ENCODE measurements at places on chromosomes 5 and 9.

DNA sequence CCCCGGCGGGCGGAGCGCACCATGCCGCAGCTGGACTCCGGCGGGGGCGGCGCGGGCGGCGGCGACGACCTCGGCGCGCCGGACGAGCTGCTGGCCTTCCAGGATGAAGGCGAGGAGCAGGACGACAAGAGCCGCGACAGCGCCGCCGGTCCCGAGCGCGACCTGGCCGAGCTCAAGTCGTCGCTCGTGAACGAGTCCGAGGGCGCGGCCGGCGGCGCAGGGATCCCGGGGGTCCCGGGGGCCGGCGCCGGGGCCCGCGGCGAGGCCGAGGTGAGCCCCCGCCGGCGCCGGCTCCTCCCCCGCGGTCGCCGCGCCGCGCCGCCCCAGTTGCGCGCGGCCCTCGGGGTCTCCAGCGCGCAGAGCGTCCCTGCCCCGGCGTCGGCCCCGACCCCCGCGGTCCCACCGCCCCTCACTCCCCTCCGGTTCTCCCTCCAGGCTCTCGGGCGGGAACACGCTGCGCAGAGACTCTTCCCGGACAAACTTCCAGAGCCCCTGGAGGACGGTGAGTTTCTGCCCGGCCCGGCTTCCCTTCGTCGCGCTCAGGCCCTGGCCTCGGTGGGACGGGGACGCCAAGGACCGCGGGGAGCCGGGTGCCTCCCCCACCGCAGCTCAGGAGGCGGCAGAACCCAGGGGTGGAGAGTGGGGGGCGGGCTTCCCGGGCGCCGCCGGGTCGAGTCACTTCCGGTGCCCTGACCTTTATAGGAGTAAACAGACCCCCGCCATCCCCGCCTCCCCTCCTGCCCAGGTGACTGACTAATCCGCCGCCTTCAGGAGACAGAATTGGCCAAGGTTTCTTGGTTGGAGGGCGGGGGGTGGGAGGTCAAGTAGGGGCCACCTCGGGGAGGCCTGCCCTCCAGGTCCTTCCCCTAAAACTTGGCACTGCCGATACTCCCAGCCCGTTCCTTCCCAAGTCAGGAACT, 665 bp downstream of the TCF7 start:
- no peak for DNase-seq

- DNase-seq, result no peak
These were observed 289.2 kb downstream of the ZSWIM6 start for GRCh38 chr5:61621202-61621650.

DNA sequence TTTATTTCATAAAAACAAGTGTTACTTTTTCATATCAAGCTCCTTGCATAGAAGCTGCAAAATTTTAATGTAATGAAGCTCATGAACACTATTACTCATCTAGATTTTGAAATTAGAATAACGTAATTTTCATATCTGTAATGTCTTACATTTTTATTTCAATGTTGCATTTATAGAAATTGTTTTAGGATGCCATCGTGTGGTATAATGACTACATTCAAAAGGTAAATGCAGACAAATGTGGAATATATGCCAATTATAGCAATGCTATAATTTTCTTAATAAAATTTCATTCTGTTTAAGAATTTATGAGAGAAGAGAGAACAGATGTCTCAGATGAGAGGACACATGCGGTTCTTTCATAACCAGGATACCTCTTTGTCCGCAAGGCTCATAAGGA, 230.2 kb downstream of the TMEM232 start:
- DNase-seq, result no peak

DNA sequence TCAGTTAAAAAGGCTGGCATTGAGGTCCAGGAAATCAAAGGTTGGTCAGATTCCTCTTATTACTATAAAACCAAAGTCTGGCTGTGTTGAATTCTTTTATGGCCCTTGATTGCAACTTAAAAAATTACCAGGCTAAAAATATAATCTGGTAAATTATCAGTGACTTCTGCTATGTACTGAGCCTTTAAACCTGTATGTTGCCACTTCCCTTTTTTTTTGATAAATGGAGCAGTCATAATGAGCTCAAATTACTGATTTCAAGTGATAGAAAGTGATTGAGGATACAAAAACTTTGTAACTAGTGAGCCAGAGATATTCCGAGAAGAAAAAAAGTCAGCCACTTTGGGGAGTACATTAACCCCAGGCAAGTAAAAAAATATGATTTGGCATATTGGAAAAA, 100.1 kb downstream of the GIN1 start:
- peak; percentile 39 for DNase-seq

GRCh38 chr5:112643339-112643971, 94.2 kb upstream of the APC start:
- no peak for DNase-seq

GRCh38 chr5:128596071-128596470, 58.0 kb upstream of the FBN2 start:
- DNase-seq, result no peak

DNA sequence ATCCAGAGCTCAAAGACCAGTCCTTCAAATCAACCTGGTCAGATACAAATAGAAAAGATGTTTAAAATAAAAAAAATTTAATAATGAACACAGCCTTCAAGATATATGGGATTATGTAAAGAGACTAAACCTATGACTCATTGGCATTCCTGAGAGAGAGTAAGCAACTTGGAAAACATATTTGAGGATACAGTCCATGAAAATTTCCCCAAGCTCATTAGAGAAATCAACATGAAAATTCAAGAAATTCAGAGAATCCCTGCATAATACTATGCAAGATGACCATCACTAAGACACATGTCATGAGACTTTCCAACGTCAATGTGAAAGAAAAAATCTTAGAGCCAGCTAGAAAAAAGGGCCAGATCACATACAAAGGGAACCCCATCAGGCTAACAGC, 512.9 kb upstream of the PTGER4 start:
- no peak for DNase-seq

DNA sequence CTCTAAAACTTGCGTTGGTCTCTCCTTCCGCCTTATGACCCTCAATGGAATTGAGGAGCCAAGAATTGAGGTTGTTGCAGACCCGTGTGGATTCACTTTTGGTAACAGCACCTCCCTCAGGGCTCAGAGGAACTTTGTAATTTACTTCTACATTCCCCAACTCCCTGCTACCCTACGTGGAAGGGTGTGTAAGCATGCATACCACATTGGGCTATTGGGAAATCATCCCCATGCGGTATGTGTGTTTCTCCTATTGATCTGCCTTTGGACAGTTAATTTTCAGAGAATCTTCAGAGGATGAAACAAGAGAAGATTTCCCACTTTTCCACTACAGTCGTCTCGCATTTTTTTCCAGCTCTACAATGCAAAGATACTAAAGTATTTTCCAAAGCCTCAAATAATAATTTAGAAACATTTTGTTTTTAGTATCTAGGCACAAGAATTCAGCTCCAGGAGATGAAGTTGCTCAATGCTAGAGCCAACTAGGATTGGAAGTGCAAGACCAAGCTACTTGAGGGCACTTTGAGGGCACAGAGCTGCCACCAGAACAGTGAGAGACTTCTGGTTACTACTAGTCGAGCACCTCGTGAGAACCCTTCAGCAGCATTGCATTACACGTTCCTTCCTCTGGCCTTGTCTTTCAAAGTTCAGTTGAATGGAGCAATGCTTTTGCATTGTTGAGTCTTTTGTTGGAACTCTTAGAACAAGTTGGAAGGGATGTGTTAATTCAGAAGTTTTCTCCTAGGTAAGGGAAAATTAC, 3.4 kb downstream of the C1QTNF3 start:
- DNase-seq, result no peak

DNA sequence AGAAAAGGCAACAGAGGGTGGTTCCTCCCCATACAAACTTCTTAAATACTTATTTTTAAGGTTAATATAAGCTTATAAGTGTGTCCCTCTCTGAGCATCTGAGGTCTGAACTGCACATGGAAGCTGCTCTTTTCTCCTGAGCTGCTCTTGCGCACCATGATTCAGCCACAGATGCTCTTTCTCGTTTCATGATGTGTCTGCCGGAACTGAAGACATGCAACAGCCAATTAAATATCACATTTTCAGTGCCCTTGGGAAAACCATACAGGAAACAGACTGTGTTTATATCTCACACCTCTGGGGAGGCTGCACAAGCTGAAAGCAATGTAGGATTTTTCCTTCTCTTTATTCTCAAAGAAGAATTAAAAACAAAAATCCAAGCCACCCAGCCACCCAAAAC, 96.8 kb upstream of the NREP start:
- DNase-seq, result no peak

DNA sequence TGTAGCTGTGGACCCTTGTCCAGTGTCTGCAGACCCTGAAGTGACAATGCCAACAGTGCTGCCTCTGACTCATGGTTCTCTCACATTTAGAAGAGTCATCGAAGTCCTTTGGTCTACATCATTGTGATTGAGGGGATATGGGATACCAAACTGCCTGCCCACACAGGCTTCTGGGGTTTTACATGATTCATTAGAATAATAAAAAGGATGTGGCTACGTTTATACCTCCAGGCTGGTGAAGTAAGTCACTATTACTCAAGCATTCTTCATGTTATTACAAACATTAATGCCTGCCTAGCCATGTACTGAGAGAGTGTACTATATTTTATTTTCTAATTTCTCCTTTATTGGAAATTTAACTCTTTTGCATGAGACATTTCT, 365.7 kb downstream of the SPATA31D1 start:
- no peak for DNase-seq

DNA sequence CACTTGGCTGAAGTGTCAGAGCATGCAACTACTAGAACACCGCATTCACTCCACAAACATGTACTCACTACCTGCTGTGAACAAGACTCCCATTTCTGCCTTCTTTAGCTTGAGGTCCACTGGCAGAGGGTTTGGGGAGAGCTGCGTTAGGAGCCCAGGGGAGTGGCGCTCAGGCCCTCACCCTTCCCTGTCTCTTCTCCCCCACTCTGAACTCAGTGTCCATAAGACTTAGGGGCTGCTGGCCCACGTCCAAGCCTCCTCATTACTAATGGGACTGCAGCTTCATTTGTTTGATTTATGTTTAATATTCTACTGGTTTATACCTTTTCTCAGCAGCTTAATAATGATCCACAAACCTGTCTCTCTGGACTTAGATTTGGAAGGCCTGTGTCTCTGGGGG, 70.9 kb downstream of the HSPA4 start:
- no peak for DNase-seq

DNA sequence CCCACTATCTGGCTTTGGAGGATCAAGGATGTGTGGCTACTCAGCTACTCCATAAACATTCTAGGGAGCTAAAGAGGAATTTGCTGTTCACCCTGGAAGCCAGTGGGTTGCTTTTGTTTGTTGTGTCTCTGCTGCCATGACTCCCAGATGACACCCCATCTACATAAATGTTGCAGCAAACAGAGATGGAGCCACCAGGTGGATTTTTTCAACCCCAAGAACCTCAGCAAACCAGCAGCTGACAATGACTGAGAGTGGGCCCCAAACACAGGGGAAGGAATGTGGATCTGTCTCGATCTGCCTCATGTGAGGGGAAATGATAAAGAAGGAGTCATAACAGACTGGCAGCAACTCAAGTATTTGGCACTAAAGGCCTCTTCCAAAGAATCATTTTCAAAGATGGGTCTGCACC, 132.7 kb upstream of the TNC start:
- no peak for DNase-seq

DNA sequence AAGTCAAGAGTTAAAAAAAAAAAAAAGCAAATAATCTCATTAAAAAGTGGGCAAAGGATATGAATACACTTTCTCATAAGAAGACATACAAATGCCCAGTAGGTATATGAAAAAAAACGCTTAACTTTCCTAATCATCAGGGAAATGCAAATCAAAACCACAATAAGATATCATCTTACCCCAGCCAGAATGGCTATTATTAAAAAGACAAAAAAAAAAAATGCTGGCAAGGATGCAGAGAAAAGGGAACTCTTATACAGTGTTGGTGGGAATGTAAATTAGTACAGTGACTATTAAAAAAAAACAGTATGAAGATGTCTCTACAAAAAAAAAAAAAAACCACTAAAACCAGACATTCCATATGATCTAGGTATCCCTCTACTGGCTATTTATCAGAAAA, 79.4 kb downstream of the LPAR1 start:
- peak; percentile 9 for DNase-seq

GRCh38 chr5:138636398-138636944, 61.3 kb upstream of the HSPA9 start:
- no peak for DNase-seq

DNA sequence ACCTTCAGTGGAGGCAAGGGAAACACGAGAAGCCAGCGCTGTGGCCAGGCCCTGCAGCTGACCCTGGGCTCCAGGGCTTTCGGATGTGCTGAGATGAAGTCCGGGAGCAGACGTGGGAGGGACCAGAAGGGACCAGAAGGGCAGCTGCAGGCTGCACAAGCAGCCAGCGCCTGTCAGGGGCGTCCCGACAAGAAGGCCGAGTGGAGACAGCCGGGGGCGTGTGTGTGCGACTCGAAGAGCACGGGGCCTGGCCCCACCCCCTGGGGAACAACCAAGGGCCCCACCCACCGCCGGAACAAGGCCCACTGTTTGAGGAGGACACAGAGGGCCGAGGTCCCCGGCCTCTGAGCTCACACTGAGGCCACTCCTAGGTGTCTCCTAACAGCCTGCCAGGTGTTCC, 31.4 kb downstream of the SLC12A7 start:
- DNase-seq, result no peak

GRCh38 chr5:174945853-174946252, 221.5 kb downstream of the MSX2 start:
- no peak for DNase-seq

DNA sequence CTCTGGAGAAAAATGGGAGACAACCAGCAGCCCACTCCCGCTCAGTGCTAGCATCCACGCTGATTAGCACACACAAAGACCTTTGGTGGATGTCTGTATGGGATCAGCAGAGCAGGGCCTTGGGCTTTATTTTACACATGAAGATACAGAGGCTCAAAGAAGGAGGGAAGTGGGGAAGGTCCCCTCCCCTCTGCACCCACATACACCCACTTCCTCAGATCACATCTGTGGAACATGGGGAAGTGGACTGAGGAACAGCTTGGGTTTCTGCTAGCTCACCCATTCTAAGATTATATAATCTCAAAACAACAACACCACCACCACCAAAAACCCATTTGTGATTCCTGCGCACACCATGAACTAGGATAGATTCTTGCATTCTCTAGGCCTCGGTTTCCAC, 14.0 kb downstream of the GGTA1 start:
- DNase-seq, result peak; percentile 85

- no peak for DNase-seq
These were observed 462.1 kb upstream of the GRAMD2B start for GRCh38 chr5:125961150-125961549.

DNA sequence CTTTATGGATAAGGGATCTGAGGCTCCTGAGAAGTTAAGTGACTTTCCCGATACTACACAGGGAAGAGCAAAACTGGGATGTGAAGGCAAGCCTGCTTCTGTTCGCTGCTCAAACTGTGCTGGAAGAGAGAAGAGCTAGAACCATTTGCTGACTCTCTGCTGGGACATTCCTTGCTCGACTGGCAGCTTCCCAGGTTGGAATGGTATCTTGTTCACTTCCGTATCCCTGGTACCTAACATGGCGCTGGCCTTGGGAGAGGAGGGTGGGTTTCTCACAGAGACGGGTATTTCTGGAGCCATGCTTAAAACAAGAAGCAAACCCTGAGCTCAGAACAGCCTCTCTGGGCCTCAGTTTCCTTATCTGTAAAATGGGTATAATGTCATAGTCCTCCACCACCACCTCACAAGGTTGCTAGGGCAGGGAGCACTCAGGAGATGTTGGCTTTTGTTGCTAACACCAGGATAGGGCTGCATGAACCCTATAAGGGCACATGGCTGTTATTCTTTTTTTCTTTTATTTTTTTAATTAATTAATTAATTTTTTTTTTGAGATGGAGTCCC, 68.0 kb upstream of the STXBP1 start:
- DNase-seq, result no peak

- DNase-seq, result no peak
These were observed 35.0 kb downstream of the SNCAIP start for GRCh38 chr5:122346897-122347581.

GRCh38 chr5:139747583-139748504, 47.8 kb upstream of the PSD2 start:
- no peak for DNase-seq

Data from hematopoietic multipotent progenitor cell treated with erythropoietin and hydrocortisone succinate and interleukin-3 and kit ligand, for 4 days (in vitro differentiated cells).